Transverse colon (tissue), 4 donors: ENCODE measurements at places on chromosomes 7 and 10. TPM values are rescaled to one million over a fixed set of nuclear protein-coding genes. Genes with fewer than 3 reads are reported as not detected.

ARL4A gene
- 135 TPM for total RNA-seq

GRCh38 chr7:98286093-98286539, 4.6 kb downstream of the BRI3 start:
- H3K27me3 ChIP-seq: no peaks in the 10 kb centered on the region
- no peaks in the 10 kb centered on the region for H3K36me3 ChIP-seq
- peak overlapping the region; percentile 97 for H3K27ac ChIP-seq
- H3K4me3 ChIP-seq: no peak overlapping the region
- peak; percentile 53 for DNase-seq
- peaks cover 59% of the 10 kb centered on the region for H3K4me1 ChIP-seq

ZNF727 gene
- not detected for total RNA-seq

DNA sequence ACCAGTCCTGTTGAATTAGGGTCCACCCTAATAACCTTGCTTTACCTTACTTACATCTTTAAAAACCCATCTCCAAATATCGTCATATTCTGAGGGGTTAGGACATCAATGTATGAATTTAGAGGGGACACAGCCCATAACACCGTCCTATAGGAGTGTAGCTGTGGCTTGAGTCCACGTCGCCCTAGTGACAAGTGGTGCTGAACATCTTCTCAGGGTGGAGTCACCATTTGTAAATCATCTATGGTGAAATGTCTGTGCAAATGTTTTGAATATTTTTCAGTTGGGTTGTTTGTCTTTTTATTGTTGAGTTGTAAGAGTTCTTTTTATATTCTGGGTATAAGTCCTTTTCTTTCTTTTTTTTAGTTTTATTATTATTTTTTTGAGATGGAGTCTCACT, 5.2 kb upstream of the PRAP1 start:
- H3K36me3 ChIP-seq: no peaks in the 10 kb centered on the region
- H3K4me1 ChIP-seq: peaks cover 2% of the 10 kb centered on the region
- no peak overlapping the region for H3K4me3 ChIP-seq
- no peak for DNase-seq

TAS2R60 gene
- total RNA-seq: not detected

GPR26 gene
- total RNA-seq: not detected

DNA sequence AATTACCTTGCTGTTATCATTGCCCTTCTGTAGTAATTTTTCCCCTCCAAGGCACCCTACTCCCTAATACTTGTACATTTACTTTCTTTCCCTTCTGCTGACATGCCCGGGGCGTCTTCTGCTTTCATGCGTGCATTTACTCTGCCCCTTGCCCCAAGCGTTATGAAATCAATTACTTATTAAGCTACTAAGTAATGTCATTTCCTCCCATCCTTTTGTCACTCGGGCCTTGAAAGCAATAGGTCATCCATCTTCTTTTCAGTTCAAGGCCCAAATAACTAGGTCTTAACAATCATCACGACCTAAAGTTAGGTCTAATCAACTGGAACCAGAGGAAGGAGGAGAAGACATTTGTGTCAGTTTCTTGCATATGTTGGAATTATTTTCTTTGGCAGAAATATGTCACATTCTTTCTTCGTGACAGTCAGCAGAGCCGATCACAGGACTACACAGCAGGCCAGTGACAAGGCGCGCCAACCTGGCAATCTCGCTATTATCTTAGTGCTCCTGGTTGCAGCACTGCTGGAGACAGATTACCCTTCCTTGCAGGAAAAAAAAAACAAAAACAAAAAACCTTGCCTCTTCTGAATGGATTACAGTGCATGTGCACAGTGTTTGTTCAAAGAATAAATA, 179.2 kb downstream of the RELN start:
- H3K27me3 ChIP-seq: no peaks in the 10 kb centered on the region
- no peaks in the 10 kb centered on the region for H3K36me3 ChIP-seq
- H3K4me1 ChIP-seq: no peaks in the 10 kb centered on the region
- no peak for DNase-seq
- no peak overlapping the region for H3K4me3 ChIP-seq

GPNMB gene
- total RNA-seq: 8.0 TPM

GRCh38 chr7:141480953-141481352, 70.3 kb upstream of the AGK start:
- no peaks in the 10 kb centered on the region for H3K36me3 ChIP-seq
- H3K4me3 ChIP-seq: no peak overlapping the region
- no peaks in the 10 kb centered on the region for H3K4me1 ChIP-seq
- H3K27me3 ChIP-seq: no peaks in the 10 kb centered on the region

PRKAR2B gene
- 8.8 TPM for total RNA-seq

DNA sequence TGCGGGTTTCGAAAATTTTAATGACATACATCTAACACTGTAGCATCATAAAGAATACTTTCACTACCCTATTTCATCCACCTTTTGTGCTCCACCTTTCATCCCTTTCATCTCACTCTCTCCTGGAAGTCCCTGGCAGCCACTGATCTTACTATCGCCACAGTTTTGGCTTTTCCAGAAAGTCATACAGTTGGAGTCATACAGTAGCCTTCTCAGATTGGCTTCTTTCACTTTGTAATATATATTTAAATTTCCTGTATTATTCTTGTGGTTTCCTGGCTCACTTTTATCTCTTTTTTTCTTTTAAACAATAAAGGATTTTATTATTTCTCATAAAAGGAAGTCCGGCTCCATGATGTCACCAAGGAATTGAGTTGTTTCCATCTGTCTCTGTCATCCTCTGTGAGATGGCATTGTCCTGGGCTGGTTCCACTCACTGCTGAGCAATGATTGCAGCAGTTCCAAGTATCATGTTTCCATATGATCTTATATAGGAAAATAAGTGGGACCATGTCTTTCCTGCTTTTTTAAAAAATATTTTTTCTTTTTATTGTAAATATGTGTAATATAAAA, 626.3 kb downstream of the POM121L12 start:
- H3K27ac ChIP-seq: no peak overlapping the region
- no peak overlapping the region for H3K4me3 ChIP-seq
- H3K36me3 ChIP-seq: no peaks in the 10 kb centered on the region
- no peaks in the 10 kb centered on the region for H3K27me3 ChIP-seq
- no peaks in the 10 kb centered on the region for H3K4me1 ChIP-seq

CPED1 gene
- 13.3 TPM for total RNA-seq

- no peak overlapping the region for H3K4me3 ChIP-seq
- peak overlapping the region; percentile 50 for H3K27ac ChIP-seq
- H3K36me3 ChIP-seq: no peaks in the 10 kb centered on the region
- H3K27me3 ChIP-seq: no peaks in the 10 kb centered on the region
- H3K4me1 ChIP-seq: peaks cover 17% of the 10 kb centered on the region
Observed at GRCh38 chr10:369684-370448, 234.6 kb downstream of the ZMYND11 start.

DNA sequence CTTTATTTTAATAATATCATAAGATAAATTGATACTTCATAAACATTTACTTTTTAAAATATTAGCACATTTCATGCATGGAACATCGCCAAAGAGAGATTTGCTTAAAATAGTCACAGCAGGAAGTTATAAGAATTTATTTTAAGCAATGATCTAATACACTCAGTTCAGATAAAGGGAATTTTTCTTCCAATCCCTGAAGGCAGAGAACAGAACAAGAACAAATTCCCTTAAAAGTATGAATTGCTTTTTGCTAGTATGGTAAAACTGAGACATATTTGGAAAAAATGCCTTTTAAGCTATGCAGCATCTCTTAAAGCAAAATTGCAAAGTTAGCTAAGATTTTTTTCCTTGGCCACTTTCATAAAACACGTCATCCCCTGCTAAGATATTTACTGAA, 91.0 kb downstream of the SEMA3D start:
- H3K4me1 ChIP-seq: peaks cover 3% of the 10 kb centered on the region
- no peaks in the 10 kb centered on the region for H3K27me3 ChIP-seq
- DNase-seq: no peak
- H3K27ac ChIP-seq: no peak overlapping the region

ADAM12 gene
- total RNA-seq: 2.2 TPM

CYP2C9 gene
- 19.8 TPM for total RNA-seq

DNA sequence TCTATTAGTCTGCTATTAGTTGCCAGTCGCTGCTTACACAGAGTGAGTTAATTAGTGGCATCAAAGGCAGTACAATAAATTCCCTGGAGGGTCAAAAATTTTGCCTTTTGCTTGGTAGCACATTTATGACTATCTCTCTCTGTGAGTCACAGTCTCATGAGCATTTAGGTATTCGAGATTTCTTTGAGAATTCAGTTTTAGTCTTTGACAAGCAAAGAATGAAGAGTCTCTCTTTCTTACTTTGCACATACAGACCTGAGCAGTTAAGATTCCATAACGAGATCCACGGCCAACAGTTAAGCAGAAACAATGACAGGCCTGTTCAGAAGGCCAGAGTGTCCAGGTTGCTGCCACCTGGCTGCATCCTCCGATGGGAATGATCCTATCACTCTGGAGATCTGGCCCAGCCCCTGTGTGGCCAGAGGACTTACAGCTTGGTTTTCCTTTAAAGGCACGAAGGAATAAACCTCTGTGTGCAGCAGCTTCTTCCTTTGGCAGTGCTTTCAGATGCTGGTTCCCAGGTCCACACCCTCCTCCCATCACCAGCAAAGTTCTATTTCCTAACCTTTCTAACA, 80.6 kb downstream of the GLI3 start:
- no peaks in the 10 kb centered on the region for H3K27me3 ChIP-seq
- H3K4me3 ChIP-seq: no peak overlapping the region
- no peak for DNase-seq
- H3K27ac ChIP-seq: no peak overlapping the region

DNA sequence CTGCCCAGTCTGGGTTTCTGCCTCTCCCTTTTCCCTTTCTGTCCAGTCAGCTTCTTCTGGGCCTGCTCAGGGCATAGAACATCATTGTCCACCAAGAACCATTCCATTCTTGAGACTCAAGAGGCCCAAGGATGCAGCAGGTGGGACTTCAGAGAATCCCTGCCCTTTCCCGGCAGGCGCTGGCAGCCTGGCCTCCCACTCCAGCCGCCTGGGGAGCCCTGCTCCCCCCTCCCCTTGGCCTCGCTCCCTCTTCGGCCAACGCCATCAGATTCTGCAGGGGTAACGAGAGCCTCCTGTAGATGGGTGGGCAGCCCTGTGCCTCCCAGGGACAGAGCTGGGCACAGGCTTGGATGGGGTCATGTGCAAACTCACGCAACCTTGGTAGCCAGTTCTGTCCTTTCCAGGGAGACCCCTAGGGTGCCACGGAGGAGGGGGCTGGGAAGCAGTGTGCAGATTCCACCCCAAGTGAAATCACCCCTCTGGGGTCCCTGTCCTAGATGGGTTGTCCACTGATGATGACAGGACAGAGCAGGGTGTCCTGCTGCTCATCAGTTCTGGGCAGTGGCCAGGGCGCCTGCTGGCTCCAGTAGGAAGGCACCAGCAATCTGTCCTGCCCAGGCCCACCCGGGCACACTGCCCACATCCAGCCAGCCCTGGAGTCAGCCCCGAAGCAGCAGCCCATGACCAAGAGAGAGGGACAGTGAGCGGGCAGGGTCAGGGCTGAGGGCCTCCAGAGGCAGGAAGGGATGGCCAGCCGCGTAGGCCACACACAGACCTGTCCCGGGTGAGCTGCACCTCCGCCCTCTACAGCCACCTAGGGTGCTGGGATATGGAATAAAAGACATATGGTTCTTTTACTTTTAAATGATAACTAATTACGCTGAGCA, 47.7 kb downstream of the RASGEF1A start:
- H3K27ac ChIP-seq: no peak overlapping the region
- H3K4me1 ChIP-seq: no peaks in the 10 kb centered on the region
- peaks cover 3% of the 10 kb centered on the region for H3K27me3 ChIP-seq
- H3K4me3 ChIP-seq: no peak overlapping the region
- DNase-seq: no peak

GRCh38 chr7:38757931-38758330, 126.8 kb upstream of the AMPH start:
- no peaks in the 10 kb centered on the region for H3K4me1 ChIP-seq
- DNase-seq: no peak
- no peaks in the 10 kb centered on the region for H3K36me3 ChIP-seq
- no peaks in the 10 kb centered on the region for H3K27me3 ChIP-seq
- H3K4me3 ChIP-seq: no peak overlapping the region

- H3K27ac ChIP-seq: no peak overlapping the region
- peaks cover 16% of the 10 kb centered on the region for H3K4me1 ChIP-seq
- H3K36me3 ChIP-seq: no peaks in the 10 kb centered on the region
- H3K27me3 ChIP-seq: no peaks in the 10 kb centered on the region
- no peak overlapping the region for H3K4me3 ChIP-seq
Observed at GRCh38 chr10:91552274-91553095, 80.4 kb downstream of the PPP1R3C start.

LZTS2 gene
- total RNA-seq: 86.8 TPM

SPDYE1 gene
- total RNA-seq: not detected

FLNC gene
- 90.1 TPM for total RNA-seq

DNA sequence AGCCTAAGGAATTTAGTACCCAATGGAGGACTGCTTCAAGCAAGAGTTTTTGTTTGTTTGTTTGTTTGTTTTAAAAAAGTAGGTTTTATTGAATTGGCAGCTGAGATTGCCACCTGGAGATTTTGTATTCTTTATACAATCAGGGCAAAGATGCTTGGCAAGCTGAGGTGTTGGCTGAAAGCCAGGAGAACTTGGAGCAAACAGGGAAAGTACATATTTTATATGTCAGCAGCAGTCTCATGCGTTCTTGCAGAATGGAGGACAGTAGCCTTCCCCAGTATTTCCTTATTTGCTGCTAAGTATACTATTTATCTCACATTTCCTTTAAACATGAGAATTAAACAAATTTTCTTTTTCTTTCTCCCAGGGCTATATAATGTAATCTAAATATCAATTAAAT, 22.6 kb upstream of the ICA1 start:
- DNase-seq: peak; percentile 64
- H3K4me3 ChIP-seq: no peak overlapping the region
- H3K36me3 ChIP-seq: no peaks in the 10 kb centered on the region

TAS2R5 gene
- total RNA-seq: not detected

GRCh38 chr7:2170576-2171521, 61.9 kb downstream of the MAD1L1 start:
- no peaks in the 10 kb centered on the region for H3K27me3 ChIP-seq
- H3K27ac ChIP-seq: no peak overlapping the region
- H3K4me1 ChIP-seq: peaks cover 18% of the 10 kb centered on the region
- no peak overlapping the region for H3K4me3 ChIP-seq
- DNase-seq: no peak

DNA sequence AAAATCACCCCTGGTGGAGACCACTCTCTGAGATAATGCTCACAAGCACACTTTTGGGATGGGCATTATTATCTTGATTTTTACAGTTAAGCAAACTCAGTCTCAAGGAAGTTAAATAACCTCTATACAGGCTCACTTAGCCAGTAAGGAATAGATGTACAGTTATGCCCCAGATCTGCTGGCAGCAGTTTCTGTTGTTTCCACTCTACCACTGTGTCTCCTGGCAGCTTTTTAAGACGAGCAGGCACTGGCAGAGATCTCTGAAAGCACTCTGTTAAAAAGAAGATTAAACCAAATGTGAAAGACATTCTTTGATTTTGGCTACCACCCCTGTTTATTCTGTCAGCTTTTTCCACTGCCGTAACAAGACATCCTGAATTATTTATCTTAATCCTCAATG, 73.2 kb downstream of the SRI start:
- no peak for DNase-seq
- H3K27me3 ChIP-seq: no peaks in the 10 kb centered on the region
- H3K4me3 ChIP-seq: no peak overlapping the region
- peaks cover 4% of the 10 kb centered on the region for H3K4me1 ChIP-seq
- H3K27ac ChIP-seq: no peak overlapping the region
- H3K36me3 ChIP-seq: no peaks in the 10 kb centered on the region
